ENCODE measurements at places on chromosomes 7 and 10. TPM values are rescaled to one million over a fixed set of nuclear protein-coding genes. Genes with fewer than 3 reads are reported as not detected.

TBX20 gene
- total RNA-seq, result not detected

DNA sequence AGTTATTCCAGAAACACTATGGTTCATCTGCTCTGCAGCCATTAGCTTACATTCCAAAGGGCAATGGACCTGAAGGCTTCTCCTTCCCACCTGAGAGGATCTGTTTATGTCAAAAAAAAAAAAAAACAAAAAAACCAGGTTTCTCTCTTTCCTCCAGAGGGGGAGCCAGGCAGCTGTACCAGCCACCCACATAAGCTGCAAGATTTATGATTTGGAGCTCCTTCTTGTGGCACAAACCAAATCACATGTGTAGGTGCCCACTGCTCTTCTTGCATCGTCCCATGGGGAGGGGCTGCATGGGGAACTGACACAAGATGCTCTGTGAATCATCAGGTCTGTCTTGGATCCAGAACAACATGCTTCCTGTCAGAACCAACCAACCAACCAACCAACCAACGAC, 231.6 kb upstream of the IGFBP3 start:
- no peak overlapping the region for H3K27ac ChIP-seq
- no peak overlapping the region for H3K4me3 ChIP-seq
- no peaks in the 10 kb centered on the region for H3K36me3 ChIP-seq
- H3K4me1 ChIP-seq, result no peaks in the 10 kb centered on the region
- no peaks in the 10 kb centered on the region for H3K27me3 ChIP-seq
- no peak for DNase-seq

CARD11 gene
- 101 TPM for total RNA-seq

LRRD1 gene
- not detected for total RNA-seq

IFRD1 gene
- total RNA-seq, result 86.4 TPM

LRRC17 gene
- total RNA-seq, result 0.31 TPM

- H3K36me3 ChIP-seq, result no peaks in the 10 kb centered on the region
- DNase-seq, result no peak
Observed at GRCh38 chr10:91043173-91043910, 122.5 kb upstream of the ANKRD1 start.

Measured in activated T-cell treated with anti-CD3 and anti-CD28 coated beads, Interleukin-2, amount 50 U/mL, for 72 hours (primary cell).